ENCODE measurements at places on chromosomes 4 and X.

GRCh38 chr4:64807821-64808220 is 398.6 kb upstream of the TECRL start:
- DNase-seq, result no peak

DNA sequence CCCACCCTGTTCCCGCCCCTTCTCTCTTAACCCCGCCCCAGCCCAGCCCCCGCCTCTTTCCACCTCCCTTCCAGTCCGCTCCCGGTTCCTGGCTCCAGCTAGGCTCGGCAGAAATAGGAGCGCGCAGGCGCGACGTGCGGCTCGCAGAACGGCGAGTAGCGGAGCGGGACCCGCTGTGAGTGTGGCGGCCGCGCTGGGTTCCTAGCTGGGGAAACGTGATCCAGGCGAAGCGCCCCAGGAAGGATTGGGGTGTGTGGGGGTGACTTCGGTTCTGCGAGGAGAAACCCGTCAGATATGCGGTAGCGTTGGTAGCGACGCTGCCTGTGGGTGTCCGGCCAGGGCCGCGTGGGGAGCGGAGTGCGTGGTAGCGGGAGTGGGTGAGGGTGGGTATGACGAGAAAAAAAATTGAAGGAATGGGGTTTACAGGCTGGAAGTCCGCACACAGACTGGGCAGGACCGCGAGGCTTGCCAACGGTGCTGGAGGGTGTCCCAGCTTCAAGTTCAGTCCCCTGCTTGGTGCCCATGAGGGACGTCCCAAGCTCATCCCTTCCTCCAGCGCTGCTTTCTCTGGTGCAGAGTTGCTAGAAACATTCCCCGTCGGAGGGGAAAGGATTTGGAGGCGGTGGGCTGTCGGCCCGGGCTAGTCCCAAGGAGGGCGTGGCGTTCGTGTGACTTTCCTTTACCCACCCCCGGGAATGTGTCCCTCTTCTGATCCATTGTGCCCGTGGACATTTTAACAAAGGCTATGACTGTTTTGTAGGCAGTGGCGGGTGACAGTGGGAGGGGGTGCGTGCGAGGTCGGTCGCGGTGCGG is at the start of gene PRRG1:
Gene PRRG1 (plus strand): TSS at position 144 of the 813 bp plus-strand sequence. CDS start 56,886 bp downstream, outside the sequence.
- DNase-seq, result peak; percentile 19

GRCh38 chrX:104659005-104659744 is 93.2 kb downstream of the IL1RAPL2 start:
- no peak for DNase-seq

- DNase-seq, result no peak
These were observed 129.2 kb upstream of the WDR1 start for GRCh38 chr4:10245751-10246150.

- no peak for DNase-seq
These were observed 590.7 kb downstream of the BCOR start for GRCh38 chrX:39507034-39507433.
